ENCODE measurements at places on chromosomes 2 and 18.
A peak's percentile ranks its signal among the peaks of the same experiment; 100 is the strongest.

GRCh38 chr2:27593240-27593639 is 10.4 kb downstream of the ZNF512 start:
- no peak for DNase-seq

DNA sequence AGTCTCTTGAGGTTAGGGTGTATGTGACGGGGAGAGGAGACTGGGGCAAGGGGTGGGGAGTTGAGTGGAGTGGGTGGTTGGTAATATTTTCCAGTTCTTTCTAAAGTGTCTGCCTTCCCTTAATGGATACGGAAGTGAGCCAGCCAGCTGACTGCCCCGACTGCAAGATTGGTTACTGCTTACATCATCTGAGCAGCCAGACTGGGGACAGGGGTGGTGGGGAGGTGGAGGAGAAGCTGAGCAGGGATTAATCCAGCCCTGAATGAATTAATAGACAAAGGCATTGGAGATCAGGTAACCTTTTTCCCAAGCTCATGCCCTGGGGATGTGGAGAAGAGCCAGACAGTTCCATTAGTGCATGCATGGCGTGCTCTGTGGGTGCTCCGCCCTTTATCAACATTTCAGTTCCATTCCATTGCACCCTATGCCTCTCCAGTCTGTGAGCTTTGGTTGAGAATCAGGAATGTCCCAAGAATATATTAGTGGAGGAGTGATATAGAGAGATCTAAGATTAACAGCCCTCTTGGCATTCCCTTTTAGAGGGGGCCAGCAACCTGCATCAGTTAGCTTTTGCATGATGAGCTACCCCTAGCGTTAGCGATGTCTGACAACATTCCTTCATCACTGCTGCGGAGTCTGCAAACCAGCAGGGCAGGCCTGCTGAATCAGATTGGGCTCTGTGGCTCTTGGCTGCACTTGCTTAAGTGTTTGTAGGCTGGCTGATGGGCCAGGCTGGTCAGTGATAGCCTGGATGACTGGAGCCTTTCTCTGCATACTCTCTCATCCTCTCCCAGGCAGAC is 67.4 kb downstream of the TNP1 start:
- DNase-seq, result no peak

- no peak for DNase-seq
Observed at GRCh38 chr18:28404694-28405093, 227.8 kb upstream of the CDH2 start.

DNA sequence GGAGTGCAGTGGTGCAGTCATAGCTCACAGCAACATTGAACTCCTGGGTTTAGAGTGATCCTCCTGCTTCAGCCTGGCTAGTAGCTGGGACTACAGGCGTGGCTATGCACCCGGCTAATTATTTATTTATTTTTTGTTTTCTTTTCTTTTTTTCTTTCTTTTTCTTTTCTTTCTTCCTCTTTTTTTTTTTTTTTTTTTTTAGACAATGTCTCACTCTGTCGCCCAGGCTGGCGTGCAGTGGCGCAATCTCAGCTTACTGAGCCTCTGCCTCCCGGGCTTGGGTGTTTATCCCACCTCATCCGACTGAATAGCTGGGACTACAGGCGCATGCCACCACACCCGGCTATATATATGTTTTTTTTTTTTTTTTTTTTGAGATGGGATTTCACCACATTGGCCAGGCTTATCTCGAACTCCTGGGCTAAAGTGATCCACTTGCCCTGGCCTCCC is 1.4 kb upstream of the ANXA4 start:
- no peak for DNase-seq

- no peak for DNase-seq
Observed at GRCh38 chr18:24516261-24516660, 55.8 kb downstream of the HRH4 start.

- no peak for DNase-seq
Observed at GRCh38 chr2:221454459-221455105, 117.5 kb downstream of the EPHA4 start.

DNA sequence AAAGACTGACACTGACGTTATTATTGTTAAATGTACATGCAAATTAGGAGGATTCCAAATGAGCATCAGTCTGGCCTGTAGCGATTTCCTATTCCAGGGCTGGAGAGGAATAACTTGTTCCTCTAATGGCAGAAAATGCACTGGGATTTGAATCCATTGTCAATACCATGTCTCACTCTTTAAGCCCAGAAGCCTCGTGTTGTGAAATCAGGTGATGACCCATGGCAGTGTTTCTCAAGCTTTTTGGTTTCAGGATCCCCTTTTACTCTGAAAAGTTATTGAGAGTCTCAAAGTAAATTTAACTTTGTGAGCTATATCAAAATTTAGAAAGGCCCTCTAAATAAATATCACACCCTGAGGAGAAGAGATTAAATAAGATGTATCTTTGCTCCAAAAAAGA is 279.2 kb downstream of the GALR1 start:
- no peak for DNase-seq

GRCh38 chr2:108268001-108268400 is 20.7 kb upstream of the SULT1C2 start:
- DNase-seq, result no peak

DNA sequence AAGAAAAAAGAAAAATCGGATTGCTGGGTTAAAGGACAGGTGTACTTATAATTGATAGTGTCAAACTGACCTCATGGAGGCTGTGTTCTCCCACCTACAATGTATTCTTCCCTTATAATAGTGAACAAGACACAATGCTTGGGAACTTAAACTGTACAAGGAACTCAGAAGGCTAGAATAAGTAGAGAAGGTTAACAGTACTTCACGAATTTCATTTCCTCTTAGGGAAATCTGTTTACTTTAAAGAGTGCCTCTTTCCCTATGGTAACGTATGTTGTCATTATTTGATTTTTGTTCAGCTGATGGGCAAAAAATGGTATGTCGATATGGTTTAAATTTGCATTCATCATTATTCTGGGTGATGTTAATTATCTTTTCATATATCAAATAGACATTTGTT is 9.2 kb upstream of the HK2 start:
- no peak for DNase-seq

DNA sequence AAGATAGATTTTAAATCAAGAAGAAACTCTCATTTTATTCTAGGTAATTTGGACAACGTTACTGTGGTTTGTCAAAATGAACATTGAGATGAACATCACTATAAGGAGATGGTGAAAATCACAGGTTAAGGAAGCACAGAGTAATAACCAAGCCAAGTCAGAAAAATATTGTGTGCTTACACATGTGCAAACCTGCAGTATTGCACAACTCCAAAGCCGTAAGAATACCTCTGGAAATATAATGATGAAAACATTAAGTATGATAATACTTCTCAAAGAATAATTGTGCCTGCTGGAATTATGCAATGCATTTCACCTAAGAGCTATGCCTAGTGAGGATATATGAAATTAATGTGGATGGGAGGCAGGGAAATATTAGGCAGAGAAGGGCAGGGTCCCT is 21.1 kb upstream of the GALNT5 start:
- DNase-seq, result no peak

DNA sequence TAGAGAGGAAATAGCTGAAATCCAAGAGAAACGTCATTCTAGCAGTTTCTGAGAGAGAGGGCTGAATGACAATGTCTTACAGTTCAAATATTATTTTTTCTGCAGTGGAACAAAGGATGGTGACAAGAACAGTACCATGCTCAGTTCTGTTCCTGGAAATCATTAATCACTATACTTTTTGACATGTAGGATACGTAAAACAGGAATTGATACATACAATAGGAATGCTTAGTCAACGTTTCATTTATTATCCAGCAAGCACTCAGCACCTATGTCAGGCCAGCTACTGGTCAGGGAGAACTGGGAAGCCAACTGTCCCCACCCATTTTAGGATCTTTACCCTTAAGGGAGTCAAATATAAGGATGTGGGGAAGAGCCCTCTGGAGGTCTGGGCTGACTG is 114.7 kb downstream of the DHRS9 start:
- no peak for DNase-seq

DNA sequence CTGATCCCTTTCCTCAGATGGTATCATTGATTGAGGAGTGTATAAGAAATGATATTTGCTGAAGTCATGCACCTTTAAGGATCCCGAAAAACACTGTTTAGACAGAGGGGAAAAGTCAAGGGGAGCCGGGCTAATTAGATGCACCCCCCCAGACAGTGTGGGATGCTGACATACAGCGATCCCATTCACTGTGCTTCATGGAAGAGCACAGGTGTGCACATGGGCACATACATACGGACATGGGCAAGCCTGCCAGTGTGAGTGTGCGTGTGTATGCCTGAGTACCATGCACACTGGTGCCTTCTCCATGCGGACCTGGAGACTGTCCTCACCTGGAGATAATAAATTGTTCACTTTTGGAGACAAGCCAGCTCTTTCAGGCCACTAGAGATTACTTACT is 22.6 kb downstream of the MEIS1 start:
- DNase-seq, result no peak

DNA sequence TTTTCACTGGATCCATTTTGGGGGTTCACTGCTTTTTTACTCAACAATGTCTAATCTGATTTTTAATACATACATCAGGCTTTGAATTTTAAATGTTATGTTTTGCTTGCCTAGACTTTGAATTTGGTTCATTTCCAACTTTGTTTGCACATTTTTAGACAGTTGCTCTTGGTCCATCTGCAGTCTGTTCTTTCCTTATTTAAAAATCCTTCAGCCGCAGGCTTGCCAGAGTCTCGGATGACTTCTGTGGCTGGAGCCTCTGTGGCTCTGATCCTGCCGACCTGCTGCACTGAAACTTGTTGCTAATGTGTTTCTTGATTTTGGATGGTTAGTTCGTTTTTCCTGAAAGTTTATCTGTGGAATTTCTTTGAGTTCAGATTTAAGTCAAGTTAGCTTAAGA is 172.0 kb upstream of the ALKAL2 start:
- DNase-seq, result no peak

DNA sequence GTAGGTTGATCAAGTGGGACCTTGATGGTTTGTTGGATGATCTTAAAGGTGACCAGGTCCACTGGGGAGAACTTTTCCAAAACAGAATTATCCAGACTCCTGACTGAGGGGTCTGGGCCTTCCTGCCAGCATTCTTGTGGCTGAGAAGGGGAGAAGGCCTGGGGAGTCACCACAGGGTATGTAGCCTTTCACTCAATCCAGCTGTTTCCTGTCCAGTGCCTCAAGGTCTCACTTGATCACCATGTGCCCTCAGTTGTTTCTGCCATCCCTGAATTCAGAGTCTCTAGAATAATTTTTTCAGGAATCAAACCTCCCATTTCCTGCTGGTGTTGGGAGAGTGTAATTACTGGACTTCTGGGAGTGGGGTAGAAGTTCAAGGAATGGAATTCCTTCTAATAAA is 54.4 kb upstream of the TANC1 start:
- DNase-seq, result no peak

GRCh38 chr18:38047820-38048219 is 482.2 kb upstream of the CELF4 start:
- DNase-seq, result no peak

GRCh38 chr18:60668583-60668982 is 296.0 kb upstream of the MC4R start:
- DNase-seq, result no peak

DNA sequence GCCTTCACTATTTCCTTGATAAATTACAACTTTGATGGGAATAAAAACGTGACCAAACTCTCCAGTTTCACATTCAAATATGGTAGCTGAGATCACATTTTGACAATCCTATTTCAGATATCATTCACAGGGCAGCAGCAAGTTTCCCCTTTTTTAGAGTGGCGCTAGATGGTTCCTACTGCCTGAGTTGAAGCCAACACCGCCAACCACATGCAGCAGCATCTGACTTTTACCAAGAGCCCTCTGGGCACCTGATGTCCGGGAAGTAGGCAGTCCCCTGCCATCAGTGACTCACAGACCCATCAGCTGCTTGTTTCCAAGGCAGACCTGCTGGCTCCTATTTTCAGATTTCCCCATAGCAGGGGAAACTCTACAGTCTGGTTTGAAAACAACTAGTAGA is 4.0 kb upstream of the MREG start:
- peak; percentile 15 for DNase-seq

DNA sequence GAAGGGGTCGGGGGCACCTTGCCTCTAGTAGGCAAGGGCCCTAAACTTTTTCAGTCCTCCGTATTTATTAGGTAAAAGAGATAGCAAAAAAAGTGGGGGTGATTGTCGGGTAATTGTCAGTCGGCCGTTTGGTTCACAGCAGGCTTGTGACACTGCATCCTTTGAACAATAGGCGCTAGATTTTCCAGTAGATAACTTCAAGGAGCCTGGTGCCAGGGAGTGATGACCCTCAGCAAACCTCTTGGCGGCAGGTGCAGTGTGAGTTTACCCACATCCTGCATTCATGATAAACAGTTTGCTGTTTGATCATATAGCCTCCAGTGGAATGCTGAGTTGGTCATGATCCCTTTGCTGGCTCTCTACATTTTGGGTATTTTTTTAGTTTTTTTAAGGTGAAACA is 22.9 kb downstream of the SERPINB8 start:
- no peak for DNase-seq

- no peak for DNase-seq
Observed at GRCh38 chr18:5556310-5556974, 12.6 kb upstream of the EPB41L3 start.

- no peak for DNase-seq
Observed at GRCh38 chr2:20174410-20174809, 50.5 kb downstream of the SDC1 start.

GRCh38 chr2:10686176-10686730 is 3.5 kb downstream of the NOL10 start:
- DNase-seq, result no peak

DNA sequence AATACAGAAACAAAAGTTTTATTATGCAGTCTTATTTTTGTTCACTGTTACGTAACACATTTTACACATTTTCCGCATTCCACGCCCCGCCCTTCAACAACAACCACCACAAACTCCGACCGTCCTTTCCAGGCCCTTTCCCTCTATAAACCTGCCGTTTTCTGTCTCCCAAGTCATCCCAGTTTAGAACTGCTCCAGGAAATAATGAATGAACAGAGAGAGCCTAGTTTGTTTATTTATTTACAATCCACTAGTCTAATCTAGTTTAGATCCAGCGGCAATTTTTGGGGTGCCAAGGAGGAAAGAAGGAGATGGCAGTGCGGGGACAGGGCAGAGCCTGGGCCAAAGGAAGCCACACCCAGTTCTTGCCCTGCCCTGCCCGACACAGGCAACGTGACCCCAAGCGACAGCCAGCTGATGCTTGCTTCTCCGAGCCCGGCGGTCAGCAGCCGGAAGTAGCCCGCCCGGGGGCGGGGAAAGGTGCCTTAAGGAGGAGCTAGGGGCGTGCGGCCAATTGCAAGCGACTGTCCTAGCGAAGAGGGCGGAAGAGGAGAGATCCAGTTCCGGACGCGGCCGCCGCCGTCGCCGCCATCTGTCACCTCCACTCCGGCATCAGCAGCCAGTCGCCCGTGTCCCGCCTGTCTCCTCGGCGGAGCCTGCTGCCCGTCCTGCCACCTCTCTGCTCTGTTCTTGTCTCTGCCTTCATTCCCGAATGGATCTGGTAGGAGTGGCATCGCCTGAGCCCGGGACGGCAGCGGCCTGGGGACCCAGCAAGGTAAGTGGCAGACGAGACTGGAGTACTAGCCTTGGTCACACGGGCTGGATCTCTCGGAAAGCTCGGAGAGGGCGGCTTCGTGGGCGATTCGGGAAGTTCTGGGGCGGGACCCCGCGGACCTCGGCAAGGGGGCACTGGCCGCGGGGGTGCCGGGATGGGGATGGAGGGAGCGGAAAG is at the start of gene RIOK3:
Gene RIOK3, plus strand, starts transcription at position 560 of the 952 bp plus-strand sequence. Its CDS starts 153 bp downstream, at position 713.
- peak; percentile 90 for DNase-seq

GRCh38 chr2:159613651-159614285 is 2.6 kb downstream of the BAZ2B start:
- no peak for DNase-seq

- no peak for DNase-seq
Observed at GRCh38 chr2:70561893-70562292, 8.3 kb upstream of the TGFA start.

- no peak for DNase-seq
Observed at GRCh38 chr2:42906557-42907411, 114.4 kb upstream of the HAAO start.

All from CD4-positive, alpha-beta T cell treated with Interleukin-12 subunit alpha and Interleukin-12 subunit beta, for 1 hour (primary cell).